ENCODE measurements at places on chromosomes 11 and 22. TPM values are rescaled to one million over a fixed set of nuclear protein-coding genes. Genes with fewer than 3 reads are reported as not detected.

GRCh38 chr11:11535611-11536010 lies 86.2 kb downstream of the GALNT18 start:
- DNase-seq = no peak

DNA sequence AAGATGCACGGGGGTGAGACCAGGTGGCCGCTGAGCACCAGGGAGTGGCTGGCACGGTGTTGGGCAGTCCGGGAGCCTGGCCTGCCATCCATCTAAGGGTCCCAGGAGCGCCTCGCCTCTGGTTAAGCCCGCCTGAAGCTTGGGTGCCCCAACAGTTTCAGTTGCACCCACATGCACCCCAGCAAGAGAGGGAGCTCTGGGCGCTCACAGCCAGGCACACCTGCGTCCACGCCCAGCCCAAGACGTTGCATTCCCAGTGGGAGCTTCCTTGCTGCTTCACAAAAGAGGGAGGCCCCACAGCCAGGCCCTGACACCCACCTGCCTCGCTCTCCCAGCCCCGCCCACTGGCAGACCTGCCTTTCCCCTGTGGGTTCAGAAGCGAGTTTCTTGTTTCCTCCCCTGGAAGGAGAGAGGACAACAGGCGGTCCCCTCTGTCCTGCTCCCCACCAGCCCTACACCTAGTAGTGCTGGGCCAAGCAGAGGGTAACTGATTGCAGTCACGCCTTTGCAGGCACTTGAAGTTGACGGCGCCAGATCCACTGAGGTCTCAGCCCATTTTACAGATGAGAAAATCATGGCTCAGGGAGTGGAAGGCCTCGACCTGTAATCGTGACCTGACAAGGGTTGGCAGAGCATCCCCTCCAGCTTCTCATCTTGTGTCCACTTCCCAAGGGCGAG lies 35.4 kb downstream of the OSBPL5 start:
- no peak for DNase-seq

Gene ROBO4
- total RNA-seq = 0.66 TPM

Gene UCP3
- total RNA-seq = 0.33 TPM

Gene PHF21A
- 13.6 TPM for total RNA-seq

- DNase-seq = no peak
Measured at GRCh38 chr11:24171869-24172268, 325.0 kb upstream of the LUZP2 start.

DNA sequence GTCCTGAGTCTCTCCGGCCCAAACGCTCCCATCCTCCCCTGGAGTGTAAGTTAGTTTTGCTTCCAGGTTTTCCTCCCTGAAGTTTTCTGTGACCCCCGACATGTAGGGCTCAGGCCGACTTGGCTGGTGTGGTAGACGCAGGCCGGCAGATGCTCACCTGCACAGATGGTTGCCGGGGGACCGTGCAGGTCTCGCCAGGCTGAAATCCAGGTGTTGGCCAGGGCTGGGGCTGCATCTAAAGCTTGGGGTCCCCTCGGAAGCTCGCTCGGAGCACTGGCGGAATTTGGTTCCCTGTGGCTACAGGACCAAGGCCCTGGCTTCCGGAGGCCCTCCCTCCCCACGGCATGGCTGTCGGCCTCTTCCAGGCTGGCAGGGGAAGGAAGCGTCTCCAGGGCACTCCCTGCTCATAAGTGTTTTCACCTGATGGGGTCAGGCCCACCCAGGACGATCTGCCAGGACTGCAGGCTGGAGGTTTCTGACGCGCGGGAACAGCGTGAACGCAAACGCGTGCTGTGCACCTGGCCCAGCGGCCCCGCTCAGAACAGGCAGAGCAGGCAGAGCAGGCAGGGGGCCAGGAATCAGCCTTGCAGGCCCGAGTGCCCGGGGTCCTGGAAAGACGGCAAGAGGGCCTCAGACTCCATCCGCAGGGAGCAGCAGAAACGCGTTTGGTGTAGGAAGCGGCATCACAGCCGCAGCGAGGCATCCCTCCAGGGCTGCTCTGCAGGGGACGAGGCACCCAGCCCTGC lies 258.2 kb downstream of the BRD1 start:
- DNase-seq = no peak

Gene MICALL1
- 17.2 TPM for total RNA-seq

DNA sequence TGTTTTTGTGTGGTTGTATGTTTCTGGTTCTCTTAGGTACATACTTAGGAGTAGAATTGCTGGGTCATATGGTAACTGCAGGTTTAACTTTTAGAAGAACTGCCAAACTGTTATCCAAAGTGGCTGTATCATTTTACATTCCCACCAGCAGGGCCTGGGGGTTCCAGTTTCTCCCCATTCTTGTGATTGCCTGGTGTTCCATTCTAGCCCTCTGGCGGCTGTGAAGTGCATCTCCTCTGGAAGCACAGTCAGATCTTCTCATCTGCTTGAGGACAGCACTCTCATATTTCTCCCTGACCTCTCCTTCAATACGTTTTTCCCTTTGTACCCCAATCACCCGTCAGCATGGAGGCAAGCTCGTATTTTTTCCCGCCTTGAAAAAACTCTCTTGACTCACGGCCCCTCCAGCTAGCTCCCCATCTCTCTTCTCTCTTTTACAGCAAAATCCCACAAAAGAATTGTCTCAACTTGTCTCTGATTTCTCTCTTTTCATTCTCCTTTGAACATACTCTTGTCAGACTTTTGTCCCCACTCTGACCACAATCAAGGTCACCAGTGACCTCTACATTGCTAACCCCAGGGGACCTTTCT lies 56.8 kb upstream of the THY1 start:
- peak; percentile 60 for DNase-seq

DNA sequence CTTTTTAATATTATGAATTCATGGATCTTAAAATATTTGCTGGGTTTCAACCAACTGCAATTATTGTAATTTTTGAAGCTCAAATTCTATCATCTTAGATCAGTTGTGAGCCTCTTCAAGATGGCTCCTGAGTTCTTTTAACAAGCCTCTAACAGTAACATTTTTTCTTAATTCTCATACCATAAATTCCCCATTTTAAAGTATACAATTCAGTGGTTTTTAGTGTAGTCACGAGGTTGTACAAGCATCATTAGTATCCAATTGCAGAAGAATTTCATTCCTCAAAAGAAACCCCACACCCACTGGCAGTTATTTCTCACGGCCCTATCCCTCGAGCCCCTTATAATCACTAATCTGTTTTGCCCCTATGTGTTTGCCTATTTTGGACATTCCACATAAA lies 270.8 kb downstream of the SBF2 start:
- DNase-seq = peak; percentile 35

Measured in fibroblast of lung (primary cell).